ENCODE measurements at places on chromosomes 3 and 15.

DNA sequence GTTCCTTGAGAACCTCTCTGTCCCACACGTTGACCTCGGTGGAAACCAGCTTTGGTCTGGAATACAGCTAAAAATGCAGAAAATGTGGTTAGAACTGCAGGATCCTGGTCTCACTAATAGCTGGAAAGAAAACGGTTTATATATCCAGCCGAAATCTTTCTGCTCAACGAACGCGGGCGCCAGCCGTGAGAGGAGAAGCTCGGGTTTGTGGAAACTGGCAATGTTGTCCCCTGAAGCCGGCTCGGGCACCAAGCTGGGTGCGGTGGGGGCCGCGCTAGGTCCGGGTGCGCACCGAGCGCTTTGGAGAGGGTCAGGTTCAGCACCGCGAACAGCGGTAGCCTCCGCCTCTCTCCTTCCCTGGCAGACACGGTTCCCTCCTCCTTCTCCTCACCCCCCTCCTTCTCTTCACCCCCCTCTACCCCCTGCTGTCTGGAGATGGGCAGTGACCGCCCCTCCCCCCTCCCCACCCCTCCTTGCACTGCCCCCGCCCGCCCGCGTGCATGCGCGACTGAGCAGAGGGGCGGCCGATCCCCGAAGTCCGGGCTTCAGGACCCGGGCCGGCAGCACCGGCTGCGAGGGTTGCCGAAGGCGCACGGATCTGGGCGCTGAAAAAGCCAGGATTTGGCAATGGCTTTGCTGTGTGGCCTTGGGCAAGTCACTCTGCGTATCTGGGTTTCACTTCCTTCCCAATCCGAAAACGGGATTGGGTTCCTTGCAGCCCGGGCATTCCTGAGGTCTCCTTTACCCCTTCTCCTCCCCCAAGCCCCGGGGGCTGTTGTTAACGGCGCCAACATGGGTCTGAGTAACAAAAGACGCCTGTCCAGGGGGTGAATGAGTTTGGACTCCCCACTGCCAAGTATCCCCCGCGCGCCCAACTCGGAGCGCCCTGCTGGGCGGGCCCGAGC is at the start of gene SKOR1:
Gene SKOR1, plus strand, starts transcription at position 534 of the 905 bp plus-strand sequence. Its CDS starts 94 bp downstream, at position 628.
- no peak for DNase-seq

DNA sequence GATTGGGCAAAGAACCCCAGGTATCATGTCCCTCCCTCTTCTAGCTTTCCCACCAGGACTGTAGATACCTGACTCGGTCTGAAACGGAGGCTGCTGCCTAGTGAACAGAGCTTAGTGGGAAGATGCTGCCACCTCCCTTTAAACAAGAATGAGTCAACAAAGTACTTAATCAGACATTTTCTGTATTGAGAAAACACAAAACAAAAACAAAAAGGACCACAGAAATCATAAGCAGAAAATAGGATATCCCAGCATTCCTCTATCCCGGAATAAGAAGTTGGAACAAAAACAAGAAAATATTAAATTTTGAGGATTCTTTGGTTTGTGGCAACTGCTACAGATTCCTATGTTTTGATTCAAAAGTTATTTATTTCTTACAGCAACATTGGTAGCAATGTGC is 51.7 kb upstream of the COL8A1 start:
- no peak for DNase-seq

DNA sequence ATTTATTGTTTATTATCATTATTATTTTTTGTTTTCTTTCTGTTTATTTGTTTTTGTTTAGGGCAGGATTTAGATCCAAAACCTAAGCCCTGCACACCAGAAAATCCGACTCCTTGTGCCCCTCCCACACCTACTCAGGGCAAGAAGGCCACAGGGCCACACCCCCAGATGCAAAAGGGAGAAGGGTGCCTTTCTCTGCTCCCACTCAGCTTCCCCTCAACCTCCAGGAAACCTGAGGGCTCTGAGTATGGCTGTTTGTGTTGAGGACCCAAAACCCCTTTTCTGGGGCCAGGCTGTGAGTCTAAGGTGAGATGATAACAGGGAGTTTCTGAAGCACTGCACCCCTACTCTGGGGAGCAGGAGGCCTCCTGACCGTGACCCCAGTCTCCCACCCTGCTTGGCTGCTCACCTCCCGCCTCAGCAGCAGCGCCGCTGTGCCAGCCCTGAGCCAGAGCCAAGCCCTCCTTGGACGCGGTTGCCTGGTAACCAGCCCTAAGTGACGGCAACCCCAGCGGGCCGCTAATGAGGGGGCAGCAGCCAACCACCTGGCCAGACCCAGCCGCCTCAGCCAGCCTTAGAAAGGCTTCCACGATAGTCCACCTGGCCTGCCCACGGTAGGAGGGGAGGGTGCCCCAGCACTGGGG is 6.4 kb upstream of the C15orf39 start:
- DNase-seq = no peak

- no peak for DNase-seq
These were observed 51.3 kb upstream of the FGD5 start for GRCh38 chr3:14767245-14768051.

- DNase-seq = no peak
These were observed 327.5 kb upstream of the UMPS start for GRCh38 chr3:124402791-124403190.

DNA sequence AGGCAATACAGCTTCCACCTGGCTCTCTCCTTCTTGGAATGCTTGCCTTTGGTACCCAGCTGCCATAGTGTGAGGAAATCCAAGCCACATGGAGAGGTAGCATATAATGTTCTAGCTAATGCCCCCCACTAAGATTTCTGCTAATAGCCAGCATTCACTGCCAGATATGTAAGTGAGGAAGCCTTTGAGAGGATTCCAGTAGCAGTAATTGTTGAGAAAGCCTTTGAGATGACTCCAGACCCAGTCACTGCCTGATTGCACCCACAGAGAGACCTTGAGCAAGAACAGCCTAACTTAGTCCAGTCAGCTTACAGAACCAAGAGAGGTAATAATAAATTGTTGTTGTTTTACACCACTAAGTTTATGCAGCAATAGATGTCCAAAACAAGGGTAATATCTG is 63.1 kb downstream of the STRIT1 start:
- no peak for DNase-seq

GRCh38 chr3:112059497-112059896 is 25.0 kb downstream of the TMPRSS7 start:
- no peak for DNase-seq

DNA sequence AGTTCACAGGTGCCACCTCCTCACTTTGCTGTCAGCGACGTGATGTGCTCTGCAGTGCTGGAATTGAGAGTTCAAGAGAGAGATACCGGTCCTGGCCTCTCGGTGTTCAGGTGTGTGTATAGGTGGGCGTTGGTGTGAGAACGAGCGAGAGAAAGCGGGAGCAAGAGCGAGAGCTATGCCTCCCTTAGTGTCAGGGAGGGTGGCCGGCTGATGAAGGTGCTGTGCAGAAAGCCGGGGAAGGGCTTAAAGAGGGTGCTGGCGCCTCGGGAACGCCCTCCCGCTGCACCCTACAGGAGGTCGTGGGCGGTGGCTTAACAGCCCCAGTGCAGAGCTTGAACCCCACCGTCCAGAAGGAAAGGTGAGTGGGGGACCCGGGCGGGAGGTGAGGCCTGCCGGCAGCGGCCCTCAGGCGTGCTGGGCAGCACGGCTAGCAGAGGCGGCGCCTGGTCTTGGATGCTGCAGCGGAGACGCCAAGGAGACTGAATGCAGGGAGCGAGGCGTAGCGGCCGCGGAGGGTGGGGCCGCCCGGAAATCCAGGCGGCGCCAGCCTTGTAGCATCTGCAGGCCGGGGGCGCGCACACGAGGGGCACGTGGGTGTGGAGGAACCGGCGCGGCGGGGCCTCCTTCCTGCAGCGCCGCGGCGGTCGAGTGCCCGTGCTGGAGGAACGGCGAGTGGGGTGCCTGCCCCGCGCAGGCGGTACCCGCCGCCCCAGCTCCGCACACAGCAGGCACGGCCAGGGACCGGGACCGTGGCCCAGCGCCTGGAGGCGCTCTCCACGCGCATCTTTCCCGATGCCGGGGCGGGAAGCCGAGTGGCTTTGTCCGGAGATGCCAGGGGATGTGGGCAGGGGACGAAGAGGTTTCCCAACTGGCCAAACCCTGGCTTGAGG is 246.8 kb upstream of the TOPAZ1 start:
- no peak for DNase-seq

- DNase-seq = no peak
These were observed 141.7 kb downstream of the NR1D2 start for GRCh38 chr3:24086617-24087404.

DNA sequence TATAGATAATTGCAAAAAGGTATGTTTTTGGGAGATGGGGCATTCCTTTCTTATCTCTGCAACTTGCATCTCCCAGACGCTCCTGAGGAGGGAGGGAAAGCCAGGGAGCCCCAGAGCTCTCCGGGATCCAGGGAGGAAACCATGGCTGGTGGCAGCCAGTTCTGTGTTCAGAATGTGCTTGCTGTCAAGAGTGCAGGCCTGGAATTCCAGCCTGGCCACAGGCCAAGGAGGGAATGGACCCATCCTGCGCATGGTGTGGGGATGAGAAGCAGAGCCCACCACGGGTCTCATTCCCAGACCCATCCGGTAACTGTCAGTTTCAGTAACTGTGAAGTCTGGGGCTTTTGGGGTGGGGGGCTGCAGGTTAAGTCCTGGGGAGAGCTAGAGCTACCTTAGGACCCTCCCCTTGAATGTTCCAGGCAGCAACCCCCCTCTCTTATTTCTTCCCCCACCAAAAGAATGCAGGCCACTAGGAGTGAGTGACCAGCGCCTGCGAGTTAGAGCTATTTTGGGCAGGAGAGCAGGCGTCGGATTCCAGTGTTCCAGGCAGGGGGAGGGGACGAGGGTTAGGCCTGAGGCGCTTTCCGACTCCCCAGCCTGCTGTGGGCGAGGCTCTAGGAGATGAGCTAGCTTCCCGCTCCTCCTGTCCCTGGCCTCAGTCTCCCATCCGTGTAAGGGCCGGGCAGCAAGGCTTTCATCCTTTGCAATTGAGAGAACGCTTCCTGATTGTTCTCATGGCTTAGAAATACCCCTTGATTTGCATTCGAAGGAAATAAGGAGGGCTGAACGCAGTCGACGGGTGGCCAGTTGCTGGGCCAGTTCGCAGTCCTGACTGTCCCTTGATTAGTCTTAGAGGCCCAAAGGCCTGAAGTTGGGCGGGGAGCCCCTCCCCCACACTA is 781 bp upstream of the DAG1 start:
- no peak for DNase-seq

- no peak for DNase-seq
These were observed 3.8 kb upstream of the ABTB1 start for GRCh38 chr3:127668906-127669305.

DNA sequence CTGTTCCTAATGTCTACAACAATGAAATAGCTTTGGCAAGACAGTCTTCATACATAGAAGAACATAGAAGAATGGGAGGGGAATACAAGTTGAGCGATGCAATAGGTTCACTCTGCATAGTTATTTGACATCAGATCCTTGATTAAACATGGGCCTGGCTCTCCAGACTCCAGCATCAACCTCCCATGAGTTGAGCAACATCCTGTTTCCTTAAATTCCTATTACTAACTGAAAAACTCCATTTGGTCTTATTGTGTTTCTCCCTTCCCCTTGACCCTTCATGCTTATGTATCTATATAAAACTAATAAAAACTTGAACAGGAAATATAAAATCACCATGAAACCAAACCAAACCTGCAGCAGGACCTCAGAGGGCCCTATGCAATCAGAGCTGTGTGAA is 304.5 kb upstream of the SATB1 start:
- DNase-seq = no peak

GRCh38 chr3:30289766-30290165 is 316.6 kb upstream of the TGFBR2 start:
- DNase-seq = no peak

DNA sequence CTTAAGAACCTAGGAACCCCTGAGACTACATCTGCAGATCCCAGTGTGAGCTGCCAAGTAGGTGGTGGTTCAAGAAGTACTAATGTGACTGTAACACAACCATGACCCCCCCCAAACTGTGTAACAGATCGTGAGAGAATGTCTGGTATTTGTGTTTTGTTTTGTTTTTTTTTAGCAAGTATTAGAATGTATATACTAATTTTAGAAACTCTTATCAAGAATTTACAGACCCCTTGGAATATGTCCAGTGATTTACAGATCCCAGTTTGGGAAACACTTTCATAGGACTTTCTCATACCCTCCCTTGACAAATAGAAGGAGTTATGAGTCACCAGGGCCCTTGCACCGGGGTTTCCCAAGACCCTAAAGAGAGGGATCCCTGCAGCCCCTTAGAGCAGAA is 79.8 kb downstream of the SEMA5B start:
- no peak for DNase-seq

- no peak for DNase-seq
These were observed 105.3 kb downstream of the THRB start for GRCh38 chr3:24389108-24390090.

DNA sequence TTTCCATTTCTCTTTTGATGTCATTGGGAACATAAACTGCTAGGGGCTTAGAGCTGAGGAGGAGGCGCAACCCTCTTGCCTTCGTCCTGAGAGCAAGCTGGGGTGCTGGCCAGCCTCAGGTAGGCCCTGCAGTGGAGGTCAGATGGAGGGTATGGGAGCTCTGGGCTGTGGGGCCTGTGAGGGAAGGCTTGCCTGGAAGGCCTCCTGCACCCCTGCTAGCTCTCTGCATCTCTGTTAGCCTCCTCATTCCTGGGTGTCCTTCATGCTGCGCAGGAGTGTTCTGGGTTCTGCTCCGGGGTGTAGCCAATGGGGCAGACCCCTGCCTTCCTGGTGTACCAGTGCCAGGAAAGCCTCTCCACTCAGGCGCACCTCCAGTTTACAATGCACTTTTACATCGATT is 11.8 kb downstream of the GP5 start:
- no peak for DNase-seq

DNA sequence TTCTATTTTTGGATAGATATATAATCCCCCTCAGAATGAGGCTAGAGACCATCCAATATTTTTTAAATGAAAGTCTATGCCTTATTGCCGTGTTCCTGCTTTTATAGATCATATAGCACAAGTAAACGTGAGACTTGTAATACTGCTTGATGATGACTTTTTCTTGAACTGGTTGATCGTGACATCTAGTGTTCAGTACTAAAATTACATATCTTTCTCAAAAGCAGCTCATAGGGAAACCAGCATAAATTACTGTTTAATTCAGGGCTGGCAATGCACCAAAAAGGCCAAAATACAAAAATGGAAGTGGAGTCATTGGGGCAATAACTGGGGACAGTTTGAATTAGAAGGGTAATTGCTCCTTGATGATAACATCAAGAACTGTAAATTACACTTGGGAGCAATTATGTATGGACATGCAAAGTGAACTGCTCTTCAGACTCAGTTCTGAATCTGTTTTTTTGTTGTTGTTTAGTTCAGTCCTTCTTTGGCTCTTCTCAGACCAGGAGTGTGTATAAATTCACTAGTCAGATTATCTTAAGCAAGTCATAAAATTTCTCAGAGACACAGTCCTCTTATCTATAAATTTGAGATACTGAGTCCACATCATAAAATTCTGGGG is 325.3 kb downstream of the THSD4 start:
- no peak for DNase-seq

All from stimulated activated CD8-positive, alpha-beta memory T cell treated with anti-CD3 and anti-CD28 coated beads, Interleukin-12 subunit alpha, Interleukin-12 subunit beta, amount 100 ng/mL, for 4 hours (primary cell).